ENCODE measurements at places on chromosomes 1 and 21.

DNA sequence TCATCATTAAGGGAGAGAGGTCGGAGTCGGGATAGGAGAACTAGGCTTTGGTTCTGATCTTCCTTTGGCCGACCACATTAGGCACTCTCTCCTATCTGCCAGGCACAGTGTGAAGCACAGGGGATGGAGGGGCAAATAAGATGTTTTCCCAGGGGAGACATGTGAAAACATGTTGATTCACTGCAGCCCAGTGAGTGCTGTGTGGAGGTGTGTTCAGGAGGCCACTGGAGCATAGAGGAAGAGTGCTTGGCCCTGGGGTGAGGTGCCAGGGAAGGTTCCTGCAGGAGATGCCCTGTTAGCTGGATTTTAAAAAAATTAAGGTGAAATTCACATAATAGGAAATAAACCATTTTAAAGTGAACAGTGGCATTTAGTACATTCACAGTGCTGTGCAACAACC, 3.7 kb downstream of the VANGL2 start:
- no peak for DNase-seq

DNA sequence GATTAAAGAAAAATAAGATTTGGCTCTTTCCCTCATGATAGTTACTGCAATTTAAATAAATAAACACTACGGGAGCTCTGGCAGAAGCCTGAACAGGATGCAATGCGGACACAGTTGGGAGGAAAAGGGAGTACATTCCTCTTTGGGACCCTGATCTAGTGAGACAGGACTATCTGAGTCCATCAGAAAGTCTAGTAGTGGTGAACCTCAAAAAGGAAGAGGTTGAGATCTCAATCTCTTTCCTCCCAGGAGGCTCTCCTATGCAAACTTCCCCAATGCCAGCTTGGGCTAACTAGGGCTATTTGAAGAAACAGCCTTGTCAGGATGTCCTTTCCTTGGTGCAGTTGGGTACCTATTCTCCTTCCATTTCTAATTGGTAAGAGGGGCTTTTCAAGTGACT, 4.9 kb upstream of the ABCD3 start:
- no peak for DNase-seq

- no peak for DNase-seq
Measured at GRCh38 chr1:93414749-93415148, 33.2 kb upstream of the FNBP1L start.

DNA sequence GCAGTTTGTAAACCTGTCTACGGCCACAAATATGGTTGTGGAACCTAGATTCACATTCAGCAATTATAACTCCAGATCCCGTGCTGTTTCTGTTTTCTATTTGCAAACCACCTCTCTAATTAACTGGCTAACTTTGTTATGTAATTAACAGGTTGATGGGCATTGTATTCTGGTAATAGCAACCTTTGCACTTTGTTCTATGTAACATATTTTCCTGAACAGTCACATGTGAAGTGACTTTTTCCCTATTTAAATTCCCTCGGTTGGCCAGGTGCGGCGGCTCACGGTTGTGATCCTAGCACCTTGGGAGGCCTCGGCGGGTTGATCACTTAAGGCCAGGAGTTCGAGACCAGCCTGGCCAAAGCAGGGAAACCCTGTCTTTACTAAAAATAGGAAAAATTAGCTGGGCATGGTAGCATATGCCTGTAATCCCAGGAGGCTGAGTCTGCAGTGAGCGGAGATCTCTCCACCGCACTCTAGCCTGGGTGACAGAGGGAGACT, 1.4 kb downstream of the ACADM start:
- no peak for DNase-seq

DNA sequence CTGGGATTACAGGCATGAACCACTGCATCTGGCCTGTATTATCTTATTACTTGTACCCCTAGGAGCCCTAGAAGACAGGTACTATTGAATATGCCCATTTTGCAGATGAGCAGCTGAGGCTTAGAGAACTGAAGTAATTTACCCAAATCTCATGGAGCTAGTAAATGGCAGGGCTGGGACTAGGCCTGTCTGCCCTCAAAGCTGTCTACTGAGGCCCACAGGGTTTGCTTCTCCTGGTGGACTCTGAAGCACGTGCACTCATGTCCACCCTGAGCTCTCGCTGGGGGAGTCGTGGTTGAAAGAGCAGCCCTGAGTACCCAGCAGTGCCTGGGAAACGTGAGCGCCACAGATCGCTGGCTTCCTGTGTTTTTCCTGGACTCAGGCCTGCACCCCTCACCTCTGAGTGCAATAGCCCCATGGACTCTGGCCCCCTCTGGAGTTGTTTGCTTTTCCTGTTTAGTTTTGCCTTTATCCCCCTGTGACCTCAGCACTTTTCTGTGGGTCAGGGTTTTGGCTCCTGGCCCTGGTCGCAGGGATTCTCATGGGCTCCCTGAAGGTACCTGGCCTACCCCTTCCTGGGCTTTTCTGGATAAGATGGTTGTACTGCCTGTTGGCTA, 52.4 kb downstream of the ARHGEF10L start:
- no peak for DNase-seq

DNA sequence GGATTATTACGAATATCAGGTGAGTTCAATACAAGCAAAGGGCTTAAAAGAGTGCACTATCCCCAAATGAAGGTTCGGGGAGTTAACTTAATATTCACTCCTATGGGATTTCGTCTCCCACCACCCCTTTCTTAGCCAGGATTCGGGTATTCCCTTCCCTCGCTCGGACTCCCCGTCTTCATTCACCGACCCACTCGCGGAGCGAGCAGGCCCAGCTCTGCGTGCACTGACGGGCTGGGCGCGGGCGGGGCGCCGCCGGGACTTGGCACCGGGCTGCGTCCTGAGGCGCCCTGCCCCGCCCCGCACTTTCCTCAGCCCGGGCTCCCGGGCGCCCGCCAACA, 7.7 kb upstream of the MPZL1 start:
- no peak for DNase-seq

DNA sequence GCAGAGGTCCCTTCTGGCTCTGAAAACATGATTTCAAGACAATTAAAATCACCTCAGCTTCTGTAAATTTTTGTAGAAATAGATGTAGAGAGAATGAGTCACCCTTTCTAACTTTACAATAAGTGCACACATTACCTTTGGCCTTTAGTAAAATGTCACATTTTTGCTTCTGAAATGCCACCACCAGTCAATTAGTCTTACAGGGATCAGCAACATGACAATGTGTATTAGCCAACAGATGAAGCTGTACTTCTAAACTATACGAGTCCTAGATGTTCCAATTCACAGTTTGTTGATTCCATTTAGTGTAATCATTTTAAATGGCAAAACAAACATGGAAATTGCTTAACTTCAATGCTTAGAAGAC, 23.1 kb downstream of the C21orf91 start:
- DNase-seq = no peak

GRCh38 chr1:230010603-230011332, 56.3 kb upstream of the GALNT2 start:
- no peak for DNase-seq

DNA sequence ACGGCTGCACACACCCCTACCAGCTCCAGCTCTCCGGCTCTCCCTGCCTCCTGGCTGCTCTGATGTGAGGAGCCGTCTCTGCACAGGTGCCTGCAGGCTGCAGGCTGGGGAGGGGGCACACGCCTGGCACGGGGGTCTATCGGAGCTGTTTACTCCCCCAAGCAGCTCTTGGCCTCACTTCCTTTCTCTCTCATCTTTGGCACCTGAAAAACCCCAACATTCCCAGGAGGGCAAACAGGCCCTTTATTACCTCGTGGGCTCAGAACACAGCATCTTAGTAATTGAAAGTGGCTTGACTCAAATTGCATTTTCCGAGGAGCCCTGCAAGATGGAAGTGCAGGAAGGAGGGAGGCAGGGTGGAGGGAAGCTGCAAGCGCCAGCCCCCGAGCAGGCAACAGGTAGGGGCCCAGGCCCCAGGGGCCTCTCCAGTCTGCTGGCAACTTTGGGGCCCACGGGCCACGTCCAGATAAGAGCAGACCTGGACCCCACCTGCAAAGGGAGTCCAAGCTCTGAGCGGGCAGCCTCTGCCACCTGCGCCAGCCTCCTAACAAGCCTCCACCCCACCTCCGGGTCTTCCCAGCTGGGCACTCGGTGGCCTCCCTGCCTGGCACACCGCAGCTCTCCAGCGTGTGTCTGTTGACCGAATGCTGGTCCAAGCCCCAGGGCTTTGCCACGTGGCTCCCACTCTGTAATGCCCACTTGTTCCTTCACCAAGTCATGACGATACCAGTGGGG, 263.6 kb upstream of the VAMP3 start:
- no peak for DNase-seq
